ENCODE measurements at places on chromosomes 16 and 17.

GRCh38 chr16:23519282-23519681 lies 9.0 kb upstream of the GGA2 start:
- no peak for DNase-seq

GRCh38 chr16:89426736-89427530 lies 63.4 kb downstream of the ANKRD11 start:
- no peak for DNase-seq

- DNase-seq: no peak
Measured at GRCh38 chr16:81384006-81384405, 60.6 kb upstream of the CMIP start.

DNA sequence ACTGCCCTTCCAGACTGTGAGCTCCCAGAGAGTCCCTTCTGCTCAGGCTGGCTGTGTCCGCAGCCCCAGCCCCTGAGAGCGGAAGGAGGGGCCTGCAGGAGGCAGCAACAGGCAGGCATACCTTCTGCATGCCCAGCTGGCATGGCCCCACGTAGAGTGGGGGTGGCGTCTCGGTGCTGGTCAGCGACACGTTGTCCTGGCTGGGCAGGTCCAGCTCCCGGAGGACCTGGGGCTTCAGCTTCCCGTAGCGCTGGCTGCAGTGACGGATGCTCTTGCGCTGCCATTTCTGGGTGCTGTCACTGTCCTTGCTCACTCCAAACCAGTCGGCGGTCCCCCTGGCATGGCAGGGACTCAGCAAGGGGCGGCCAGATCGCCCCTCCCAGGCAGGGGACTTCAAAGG lies 9.0 kb downstream of the RHBDF1 start:
- no peak for DNase-seq

GRCh38 chr16:81697616-81698309 lies 81.3 kb upstream of the PLCG2 start:
- no peak for DNase-seq

DNA sequence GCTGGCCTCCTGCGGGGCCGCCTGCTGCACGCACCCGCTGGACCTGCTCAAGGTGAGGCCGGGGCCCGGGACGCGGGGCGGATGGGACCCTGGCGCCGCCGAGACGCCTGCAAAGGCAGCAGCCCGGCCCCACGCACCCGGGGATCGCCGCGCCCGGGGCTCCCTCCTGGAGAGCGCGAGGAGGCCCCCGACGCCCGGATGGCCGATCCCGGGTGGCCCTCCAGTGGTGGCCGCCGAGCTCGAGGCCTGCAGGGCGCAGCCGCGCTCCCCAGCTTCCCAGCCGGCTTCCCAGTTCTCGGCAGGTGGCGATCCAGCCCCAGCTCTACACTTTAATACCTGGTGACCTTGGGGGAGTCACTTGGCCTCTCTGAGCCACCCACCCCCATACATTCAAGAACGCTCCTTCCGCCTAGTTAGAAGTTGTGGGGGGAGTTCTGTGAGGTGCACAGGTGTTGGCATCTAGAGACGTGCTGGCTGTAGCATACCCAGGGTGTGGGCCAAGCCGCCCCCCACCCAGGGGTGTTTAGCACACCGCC lies 452 bp downstream of the SLC25A10 start:
- DNase-seq: no peak
